ENCODE measurements at places on chromosomes 7 and 10. TPM values are rescaled to one million over a fixed set of nuclear protein-coding genes. Genes with fewer than 3 reads are reported as not detected.

The HOXA5 gene
- 4.9 TPM for total RNA-seq

The HOXA7 gene
- 19.7 TPM for total RNA-seq

The SLC16A12 gene
- not detected for total RNA-seq

The LIPK gene
- not detected for total RNA-seq

The DHX32 gene
- 24.8 TPM for total RNA-seq

The ALOX5 gene
- not detected for total RNA-seq

The PLCE1 gene
- total RNA-seq, result 10.7 TPM

The CHPF2 gene
- 30.9 TPM for total RNA-seq

The SPAG6 gene
- total RNA-seq, result 0.81 TPM

The SUGCT gene
- total RNA-seq, result 9.9 TPM

The SKIDA1 gene
- total RNA-seq, result 6.3 TPM

The ZPBP gene
- total RNA-seq, result not detected

The HPSE2 gene
- not detected for total RNA-seq

The PPP1R17 gene
- not detected for total RNA-seq

The MYH16 gene
- not detected for total RNA-seq

The OGDHL gene
- 21.4 TPM for total RNA-seq

The SEMA3E gene
- not detected for total RNA-seq

The KLHDC10 gene
- total RNA-seq, result 20.3 TPM

The ASB4 gene
- total RNA-seq, result not detected

- H3K27ac ChIP-seq, result no peak overlapping the region
- H3K4me1 ChIP-seq, result no peaks in the 10 kb centered on the region
- H3K27me3 ChIP-seq, result no peaks in the 10 kb centered on the region
- no peak overlapping the region for H3K4me3 ChIP-seq
- H3K36me3 ChIP-seq, result no peaks in the 10 kb centered on the region
- no peak for DNase-seq
Observed at GRCh38 chr10:20616918-20617810, 279.9 kb downstream of the NEBL start.

- 0 out of 2 replicates have a peak, but pooled peaks cover 4% of the 10 kb centered on the region for H3K4me1 ChIP-seq
- peak overlapping the region; percentile 65 for H3K27ac ChIP-seq
- DNase-seq, result no peak
- H3K4me3 ChIP-seq, result peak overlapping the region; percentile 81
- no peaks in the 10 kb centered on the region for H3K27me3 ChIP-seq
Observed at GRCh38 chr10:43649185-43649523, 473 bp upstream of the ZNF32 start.

GRCh38 chr7:40470091-40470592 is 335.3 kb downstream of the SUGCT start:
- DNase-seq, result peak; percentile 27
- H3K27ac ChIP-seq, result peak overlapping the region; percentile 50
- H3K4me3 ChIP-seq, result no peak overlapping the region
- H3K36me3 ChIP-seq, result no peaks in the 10 kb centered on the region
- no peaks in the 10 kb centered on the region for H3K27me3 ChIP-seq

GRCh38 chr10:99533496-99534449 is 1.0 kb downstream of the NKX2-3 start:
- peaks cover 9% of the 10 kb centered on the region for H3K4me1 ChIP-seq
- H3K27me3 ChIP-seq, result no peaks in the 10 kb centered on the region
- no peaks in the 10 kb centered on the region for H3K36me3 ChIP-seq
- H3K4me3 ChIP-seq, result no peak overlapping the region

DNA sequence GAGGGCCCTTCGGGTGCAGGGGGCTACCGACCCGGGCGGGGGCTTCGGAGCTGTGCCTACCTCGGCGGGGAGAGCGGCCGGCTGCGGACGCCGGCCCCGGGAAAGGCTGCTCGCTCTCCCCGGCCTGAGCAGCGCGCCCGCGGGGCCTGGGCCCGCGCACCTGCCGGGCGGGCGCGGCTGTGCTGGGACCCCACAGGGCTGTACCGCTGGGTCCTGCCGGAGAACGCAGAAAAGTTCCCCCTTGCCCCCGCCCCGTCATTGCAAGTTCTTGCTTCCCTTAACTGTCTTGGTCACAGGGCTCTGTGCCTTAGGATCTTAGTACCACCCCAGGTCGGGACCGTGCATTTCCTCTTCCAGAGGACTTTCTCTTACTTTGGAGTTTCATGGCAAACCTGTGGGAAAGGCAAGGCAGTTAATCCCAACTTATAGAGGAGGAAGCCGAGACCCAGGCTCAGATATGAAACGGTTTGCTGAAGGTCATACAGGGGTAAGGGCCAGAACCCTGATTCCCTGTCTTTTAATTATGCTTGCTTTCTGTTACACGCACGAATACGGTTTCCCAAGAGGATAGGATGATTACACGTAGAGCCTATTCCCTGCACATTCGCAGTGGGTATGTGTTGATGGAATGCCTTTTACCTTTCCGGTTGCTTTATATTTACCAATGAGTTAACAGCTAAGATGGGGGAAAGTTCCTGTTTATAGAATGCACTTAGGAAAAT is 652 bp downstream of the PCGF5 start:
- no peak overlapping the region for H3K27ac ChIP-seq
- no peaks in the 10 kb centered on the region for H3K4me1 ChIP-seq
- H3K4me3 ChIP-seq, result peak overlapping the region; percentile 93
- H3K27me3 ChIP-seq, result no peaks in the 10 kb centered on the region

- H3K27me3 ChIP-seq, result no peaks in the 10 kb centered on the region
- no peak overlapping the region for H3K27ac ChIP-seq
- H3K4me3 ChIP-seq, result no peak overlapping the region
Observed at GRCh38 chr7:81111781-81112540, 193.1 kb upstream of the SEMA3C start.

GRCh38 chr7:120060875-120061274 is 212.1 kb upstream of the KCND2 start:
- H3K36me3 ChIP-seq, result no peaks in the 10 kb centered on the region
- no peak for DNase-seq
- H3K27ac ChIP-seq, result no peak overlapping the region
- H3K27me3 ChIP-seq, result no peaks in the 10 kb centered on the region

DNA sequence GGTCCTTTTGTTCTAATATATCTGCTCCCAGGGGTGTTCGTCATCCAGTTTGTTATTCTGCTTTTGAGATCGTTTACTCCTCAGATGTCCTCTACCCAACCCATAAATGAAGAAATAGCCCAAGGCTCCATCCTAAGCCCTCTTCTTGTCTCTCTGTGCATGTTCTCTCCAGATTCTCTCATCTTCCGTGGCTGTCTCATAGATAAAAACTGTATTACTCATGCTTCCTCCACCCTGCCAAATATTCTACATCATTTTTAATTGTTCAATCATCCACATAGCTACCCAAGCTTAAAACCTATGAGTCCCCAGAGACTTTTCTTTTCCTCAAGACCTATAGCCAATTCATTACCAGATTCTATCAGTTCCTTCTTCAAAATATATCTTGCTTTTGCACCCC is 44.9 kb downstream of the CAV1 start:
- no peaks in the 10 kb centered on the region for H3K27me3 ChIP-seq
- H3K4me1 ChIP-seq, result peaks cover 26% of the 10 kb centered on the region
- H3K36me3 ChIP-seq, result no peaks in the 10 kb centered on the region
- H3K4me3 ChIP-seq, result no peak overlapping the region
- no peak overlapping the region for H3K27ac ChIP-seq
- DNase-seq, result no peak

GRCh38 chr10:3830946-3831345 is 45.9 kb upstream of the KLF6 start:
- H3K4me1 ChIP-seq, result peaks cover 74% of the 10 kb centered on the region
- peak overlapping the region; percentile 94 for H3K27ac ChIP-seq
- no peak overlapping the region for H3K4me3 ChIP-seq

GRCh38 chr10:22335173-22335933 is 9.9 kb upstream of the SPAG6 start:
- H3K4me1 ChIP-seq, result peaks cover 5% of the 10 kb centered on the region
- H3K27ac ChIP-seq, result peak overlapping the region; percentile 71
- no peaks in the 10 kb centered on the region for H3K27me3 ChIP-seq
- H3K36me3 ChIP-seq, result no peaks in the 10 kb centered on the region
- peak overlapping the region; percentile 36 for H3K4me3 ChIP-seq

- H3K4me1 ChIP-seq, result no peaks in the 10 kb centered on the region
- no peak for DNase-seq
- H3K27ac ChIP-seq, result no peak overlapping the region
- no peaks in the 10 kb centered on the region for H3K27me3 ChIP-seq
- H3K4me3 ChIP-seq, result no peak overlapping the region
Observed at GRCh38 chr7:93678185-93678584, 103.7 kb upstream of the CALCR start.

GRCh38 chr7:44182827-44183226 is 6.4 kb downstream of the GCK start:
- no peaks in the 10 kb centered on the region for H3K27me3 ChIP-seq
- H3K27ac ChIP-seq, result no peak overlapping the region
- no peak for DNase-seq
- H3K36me3 ChIP-seq, result no peaks in the 10 kb centered on the region

GRCh38 chr10:76984559-76985443 is 652.8 kb downstream of the KCNMA1 start:
- peak; percentile 83 for DNase-seq
- no peak overlapping the region for H3K27ac ChIP-seq
- no peaks in the 10 kb centered on the region for H3K27me3 ChIP-seq

DNA sequence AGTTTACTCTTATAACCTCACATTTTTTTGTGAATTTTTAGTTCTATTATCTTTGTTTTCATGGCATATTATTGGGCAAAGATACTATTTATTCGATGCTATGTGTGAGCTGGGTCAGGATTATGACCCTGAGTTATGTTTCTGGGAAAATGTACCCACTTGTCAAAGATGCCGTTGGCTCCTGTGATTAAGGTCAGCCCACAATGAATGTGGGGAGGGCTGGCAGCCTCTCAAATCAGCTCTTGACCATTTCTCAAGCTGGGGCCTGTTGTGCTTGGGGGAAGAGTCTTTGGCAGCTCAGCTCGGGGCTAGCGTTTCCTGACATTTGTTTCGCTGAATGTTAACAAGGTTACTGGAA is 97.5 kb downstream of the TCF7L2 start:
- no peak overlapping the region for H3K27ac ChIP-seq
- DNase-seq, result no peak
- peaks cover 1% of the 10 kb centered on the region for H3K36me3 ChIP-seq
- no peaks in the 10 kb centered on the region for H3K27me3 ChIP-seq
- no peak overlapping the region for H3K4me3 ChIP-seq

GRCh38 chr10:34462056-34462455 is 353.0 kb downstream of the PARD3 start:
- H3K4me1 ChIP-seq, result no peaks in the 10 kb centered on the region
- no peak overlapping the region for H3K27ac ChIP-seq
- DNase-seq, result no peak
- H3K36me3 ChIP-seq, result no peaks in the 10 kb centered on the region
- H3K27me3 ChIP-seq, result no peaks in the 10 kb centered on the region

GRCh38 chr7:157693521-157694375 is 356.9 kb downstream of the DNAJB6 start:
- H3K27ac ChIP-seq, result no peak overlapping the region
- H3K27me3 ChIP-seq, result no peaks in the 10 kb centered on the region
- DNase-seq, result no peak

- H3K27ac ChIP-seq, result no peak overlapping the region
- H3K4me3 ChIP-seq, result no peak overlapping the region
- peaks cover 35% of the 10 kb centered on the region for H3K4me1 ChIP-seq
- no peaks in the 10 kb centered on the region for H3K36me3 ChIP-seq
- H3K27me3 ChIP-seq, result no peaks in the 10 kb centered on the region
Observed at GRCh38 chr7:24576171-24577025, 3.1 kb downstream of the PALS2 start.

DNA sequence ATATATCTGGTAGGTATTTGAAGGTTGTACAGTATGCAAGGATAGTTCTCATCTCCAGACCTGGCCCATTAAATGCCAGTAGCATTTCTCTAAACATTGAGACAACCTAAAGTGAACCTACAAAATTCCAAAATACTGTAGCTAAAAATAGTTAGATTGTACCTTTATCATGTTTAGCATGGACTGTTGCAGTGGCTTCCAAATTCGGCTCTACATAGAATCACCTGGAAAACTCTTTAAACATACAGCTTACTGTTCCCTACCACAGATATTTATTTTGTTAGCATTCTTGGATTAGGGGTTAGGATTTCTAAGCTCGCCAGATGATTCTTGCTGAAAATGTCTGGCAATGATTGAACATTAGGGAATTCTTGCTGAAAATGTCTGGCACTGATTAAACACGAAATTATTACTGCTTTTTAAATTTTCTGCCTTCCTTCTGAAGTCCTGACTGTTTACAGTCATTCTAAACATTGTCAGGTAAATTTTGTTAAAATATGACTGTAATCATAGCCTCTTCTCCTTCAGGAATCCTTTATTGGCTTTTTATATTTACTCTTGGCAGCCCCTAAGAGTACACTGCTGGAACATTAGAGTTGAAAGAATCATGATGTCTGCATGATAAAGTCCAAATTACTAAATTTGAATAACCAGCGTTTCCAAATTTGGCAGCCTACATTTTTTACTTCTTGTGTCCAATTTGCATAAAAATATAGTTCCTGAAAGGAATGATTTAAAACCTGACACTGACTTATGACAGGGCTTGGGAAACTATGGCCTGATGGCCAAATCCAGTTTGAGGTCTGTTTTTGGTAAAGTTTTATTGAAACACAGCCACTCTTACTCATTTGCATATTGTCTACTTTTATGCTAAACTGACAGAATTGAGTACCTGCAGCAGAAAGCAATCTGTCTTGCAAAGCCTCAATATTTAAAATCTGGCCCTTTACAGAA is 40.3 kb downstream of the SHOC2 start:
- H3K4me3 ChIP-seq, result no peak overlapping the region
- no peaks in the 10 kb centered on the region for H3K4me1 ChIP-seq
- H3K27ac ChIP-seq, result no peak overlapping the region
- H3K27me3 ChIP-seq, result no peaks in the 10 kb centered on the region
- no peaks in the 10 kb centered on the region for H3K36me3 ChIP-seq
- DNase-seq, result no peak

DNA sequence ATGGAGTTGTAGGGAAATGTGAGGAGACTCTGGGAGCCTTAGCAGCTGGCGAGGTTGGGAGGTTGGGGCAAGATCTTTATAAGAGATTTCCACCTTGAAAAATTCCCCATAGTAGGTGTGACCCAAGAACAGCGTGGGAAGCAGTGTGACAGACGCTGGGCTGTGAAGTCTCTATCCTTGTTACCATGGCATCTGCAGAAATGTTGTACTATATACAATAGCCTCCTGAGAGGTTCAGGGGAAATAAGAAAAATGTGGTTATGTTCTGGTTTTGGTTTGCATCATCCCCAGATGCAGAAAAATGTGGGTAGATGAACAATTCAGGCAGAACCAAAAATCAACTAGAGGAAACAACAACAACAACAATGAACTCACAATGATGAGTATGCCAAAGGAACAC is 498.6 kb downstream of the SH2D4B start:
- peaks cover 6% of the 10 kb centered on the region for H3K4me1 ChIP-seq
- H3K27me3 ChIP-seq, result no peaks in the 10 kb centered on the region
- DNase-seq, result no peak
- no peaks in the 10 kb centered on the region for H3K36me3 ChIP-seq

- no peak overlapping the region for H3K4me3 ChIP-seq
- no peaks in the 10 kb centered on the region for H3K36me3 ChIP-seq
- H3K27me3 ChIP-seq, result no peaks in the 10 kb centered on the region
- DNase-seq, result no peak
- H3K27ac ChIP-seq, result no peak overlapping the region
- peaks cover 13% of the 10 kb centered on the region for H3K4me1 ChIP-seq
Observed at GRCh38 chr7:143518941-143519340, 41.3 kb downstream of the TAS2R41 start.

GRCh38 chr7:7505915-7506314 is 29.8 kb downstream of the COL28A1 start:
- H3K27ac ChIP-seq, result no peak overlapping the region
- H3K4me1 ChIP-seq, result peaks cover 20% of the 10 kb centered on the region
- H3K36me3 ChIP-seq, result no peaks in the 10 kb centered on the region
- no peak for DNase-seq

- no peak overlapping the region for H3K4me3 ChIP-seq
- H3K36me3 ChIP-seq, result no peaks in the 10 kb centered on the region
- no peak overlapping the region for H3K27ac ChIP-seq
- H3K4me1 ChIP-seq, result no peaks in the 10 kb centered on the region
- H3K27me3 ChIP-seq, result no peaks in the 10 kb centered on the region
- no peak for DNase-seq
Observed at GRCh38 chr7:135845415-135846075, 96.9 kb upstream of the FAM180A start.

All from Caco-2 (cell line).